ENCODE measurements at places on chromosomes 5 and 9. TPM values are rescaled to one million over a fixed set of nuclear protein-coding genes. Genes with fewer than 3 reads are reported as not detected.

Gene IFNA13
- not detected for total RNA-seq

Gene GLE1
- total RNA-seq, result 28.7 TPM

Gene HOMER1
- total RNA-seq, result 10.1 TPM

Gene PCDHGB3
- 8.6 TPM for total RNA-seq

Gene SLC6A18
- not detected for total RNA-seq

Gene PRRX2
- total RNA-seq, result 20.9 TPM

Gene PLGRKT
- 26.1 TPM for total RNA-seq

Gene INSYN2B
- total RNA-seq, result 1.1 TPM

Gene PDGFRB
- 137 TPM for total RNA-seq
